ENCODE measurements at places on chromosomes 5 and 9. TPM values are rescaled to one million over a fixed set of nuclear protein-coding genes. Genes with fewer than 3 reads are reported as not detected.

DNA sequence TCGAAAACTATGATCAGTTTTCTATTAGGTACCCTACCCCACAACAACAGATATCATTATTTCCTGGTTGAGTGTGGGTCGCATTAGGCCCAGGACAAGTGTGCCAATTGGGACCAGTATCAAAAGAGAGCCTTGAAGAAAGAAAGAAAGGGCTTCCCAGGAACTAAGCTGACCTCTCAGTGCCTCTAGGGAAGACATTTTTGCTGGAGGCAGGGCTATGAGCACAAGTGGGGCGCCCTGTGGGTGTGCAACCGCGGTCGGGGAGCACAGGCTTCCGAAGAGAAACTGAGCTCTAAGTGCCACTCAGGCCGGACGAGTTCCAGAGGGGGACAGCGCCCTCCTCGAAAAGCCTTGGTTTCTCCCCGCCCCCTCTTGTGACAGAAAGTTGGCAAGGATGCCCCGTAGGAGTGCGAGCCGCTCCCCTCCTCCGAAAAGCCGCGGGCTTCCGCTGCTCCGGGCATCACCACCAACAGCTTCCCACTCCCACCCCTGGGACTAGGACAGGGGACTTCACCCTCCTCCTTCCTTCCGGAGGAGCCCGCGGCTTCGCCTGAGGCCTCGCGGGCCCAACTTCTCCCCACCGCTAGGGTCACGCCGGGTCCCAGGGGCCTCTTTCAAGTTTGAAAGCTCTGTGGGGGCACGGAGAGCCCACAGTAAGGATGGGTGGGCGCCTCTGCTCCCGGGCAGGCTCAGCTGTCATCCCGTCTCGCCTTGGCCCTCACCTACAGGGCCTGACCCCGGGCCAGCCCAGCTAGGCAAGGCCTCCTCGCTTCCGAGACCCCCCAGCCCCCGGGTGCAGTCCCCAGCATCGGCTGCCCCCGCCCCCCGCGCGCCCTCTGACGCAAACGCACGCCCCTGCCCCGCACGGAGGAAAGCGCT is 2.0 kb downstream of the NR2F1-AS1 start:
- DNase-seq: no peak
- peaks cover 4% of the 10 kb centered on the region for H3K36me3 ChIP-seq
- H3K27me3 ChIP-seq: peaks cover 58% of the 10 kb centered on the region
- H3K4me1 ChIP-seq: peaks cover 16% of the 10 kb centered on the region
- no peak overlapping the region for H3K27ac ChIP-seq

DNA sequence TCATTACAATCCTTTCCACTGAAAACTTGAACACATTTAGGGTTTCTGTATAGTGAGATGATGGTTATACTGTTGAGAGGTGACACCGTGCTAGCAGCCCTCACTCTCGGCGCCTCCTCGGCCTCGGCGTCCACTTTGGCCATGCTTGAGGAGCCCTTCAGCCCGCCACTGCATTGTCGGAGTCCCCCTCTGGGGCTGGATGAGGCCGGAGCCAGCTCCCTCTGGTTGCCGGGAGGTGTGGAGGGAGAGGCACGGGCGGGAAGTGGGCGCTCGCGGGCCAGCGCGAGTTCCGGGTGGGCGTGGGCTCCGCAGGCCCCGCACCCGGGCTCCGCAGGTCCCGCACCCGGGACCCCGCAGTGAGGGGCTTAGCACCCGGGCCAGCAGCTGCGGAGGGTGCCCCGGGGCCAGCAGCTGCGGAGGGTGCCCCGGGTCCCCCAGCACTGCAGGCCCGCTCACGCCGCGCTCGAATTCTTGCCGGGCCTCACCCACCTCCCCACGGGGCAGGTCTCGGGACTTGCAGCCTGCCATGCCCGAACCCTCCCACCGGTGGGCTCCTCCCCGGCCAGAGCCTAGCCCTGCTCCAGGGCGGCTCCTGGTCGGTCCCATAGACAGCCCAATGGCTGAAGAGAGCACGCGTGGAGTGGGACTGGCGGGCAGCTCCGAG is 145.9 kb upstream of the ZNF608 start:
- H3K27ac ChIP-seq: no peak overlapping the region
- H3K4me1 ChIP-seq: no peaks in the 10 kb centered on the region
- DNase-seq: no peak
- no peaks in the 10 kb centered on the region for H3K27me3 ChIP-seq

DNA sequence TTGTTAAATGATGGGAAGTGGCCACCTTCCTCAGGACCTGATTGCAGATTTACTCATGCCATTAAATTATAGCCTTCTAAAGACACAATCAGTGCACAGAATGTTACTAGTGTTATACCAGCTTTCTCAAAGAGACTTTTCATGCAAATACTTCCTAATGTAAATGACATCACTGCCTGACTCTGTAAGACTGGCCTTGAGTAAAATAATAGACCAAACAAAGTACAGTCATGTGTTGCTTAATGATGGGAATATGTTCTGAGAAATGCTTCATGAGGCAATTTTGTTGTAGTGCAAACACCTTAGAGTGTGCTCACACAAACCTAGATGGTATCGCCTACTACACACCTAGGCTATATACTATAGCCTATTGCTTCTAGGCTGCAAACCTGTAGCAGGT is 17.0 kb upstream of the C1QTNF3 start:
- H3K4me3 ChIP-seq: no peak overlapping the region
- peaks cover 2% of the 10 kb centered on the region for H3K4me1 ChIP-seq
- H3K36me3 ChIP-seq: peaks cover 4% of the 10 kb centered on the region
- no peak overlapping the region for H3K27ac ChIP-seq

DNA sequence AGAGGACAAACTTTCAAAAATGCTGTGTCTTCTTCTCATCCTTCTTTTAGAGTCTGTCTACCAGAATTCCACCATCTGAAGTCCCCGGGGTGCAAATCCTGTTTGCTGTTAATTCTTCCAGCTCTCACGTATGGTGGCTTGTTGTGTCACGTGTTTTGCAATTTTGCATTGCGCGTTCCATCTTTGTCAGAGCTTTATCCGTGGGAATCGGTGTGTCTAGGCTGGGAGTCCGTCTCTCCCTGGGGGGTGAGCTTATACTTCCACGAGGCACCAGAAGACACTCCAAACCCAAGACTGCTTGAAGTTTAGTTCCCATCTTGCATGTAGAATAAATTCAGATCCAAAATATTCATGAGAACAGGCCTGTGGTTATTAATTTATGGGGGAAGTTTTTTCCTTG is 6.1 kb upstream of the FIBCD1 start:
- H3K36me3 ChIP-seq: no peaks in the 10 kb centered on the region
- no peak overlapping the region for H3K4me3 ChIP-seq
- no peak for DNase-seq
- no peak overlapping the region for H3K27ac ChIP-seq
- H3K27me3 ChIP-seq: peaks cover 78% of the 10 kb centered on the region

GRCh38 chr5:56440871-56441740 is 208.0 kb upstream of the ANKRD55 start:
- H3K4me1 ChIP-seq: peaks cover 4% of the 10 kb centered on the region
- no peak overlapping the region for H3K27ac ChIP-seq

GRCh38 chr9:97388721-97389238 is 23.1 kb upstream of the TDRD7 start:
- peak overlapping the region; percentile 67 for H3K27ac ChIP-seq
- peak overlapping the region; percentile 39 for H3K4me3 ChIP-seq
- H3K36me3 ChIP-seq: no peaks in the 10 kb centered on the region
- no peak for DNase-seq
- H3K4me1 ChIP-seq: peaks cover 13% of the 10 kb centered on the region
- peaks cover 32% of the 10 kb centered on the region for H3K27me3 ChIP-seq

DNA sequence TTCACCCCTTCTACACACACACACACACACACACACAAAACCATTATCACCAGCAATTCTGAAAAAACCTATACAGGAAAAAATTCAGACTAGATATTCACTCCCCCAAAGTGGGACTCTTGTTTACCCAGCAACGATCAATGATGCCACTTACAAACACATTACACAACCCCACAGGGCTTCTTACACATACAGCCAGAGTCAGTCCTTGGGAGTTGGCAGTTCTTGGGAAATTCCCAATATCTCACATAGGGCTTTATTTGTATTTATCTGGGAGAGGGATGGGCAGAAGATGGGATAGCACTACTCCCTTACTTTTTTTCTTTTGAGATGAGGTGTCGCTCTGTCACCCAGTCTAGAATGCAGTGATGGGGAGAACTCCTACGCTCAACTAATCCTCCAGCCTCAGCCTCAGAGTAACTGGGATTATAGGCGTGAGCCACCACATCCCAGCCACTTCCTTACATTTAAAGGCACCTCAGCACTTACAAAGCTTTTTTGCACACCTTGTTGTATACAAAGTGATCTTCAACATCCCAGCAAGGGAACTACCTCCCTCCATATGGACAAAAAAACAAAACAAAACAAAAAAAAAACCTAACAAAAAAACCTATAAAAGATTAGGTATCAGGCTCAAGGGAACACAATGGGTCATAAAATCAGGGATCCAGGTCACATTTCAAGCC is 168.4 kb downstream of the TSSK1B start:
- H3K4me3 ChIP-seq: no peak overlapping the region
- DNase-seq: no peak
- peaks cover 3% of the 10 kb centered on the region for H3K36me3 ChIP-seq
- H3K27me3 ChIP-seq: peaks cover 4% of the 10 kb centered on the region

GRCh38 chr9:136644593-136645351 is 17.9 kb upstream of the EGFL7 start:
- no peak overlapping the region for H3K4me3 ChIP-seq
- H3K27ac ChIP-seq: no peak overlapping the region
- no peaks in the 10 kb centered on the region for H3K36me3 ChIP-seq
- H3K4me1 ChIP-seq: peaks cover 4% of the 10 kb centered on the region

- H3K4me3 ChIP-seq: no peak overlapping the region
- H3K27ac ChIP-seq: no peak overlapping the region
- H3K36me3 ChIP-seq: peaks cover 3% of the 10 kb centered on the region
- DNase-seq: no peak
Measured at GRCh38 chr5:318341-318897, 3.1 kb upstream of the AHRR start.

GRCh38 chr5:93243481-93243880 is 337.5 kb downstream of the NR2F1-AS1 start:
- no peak overlapping the region for H3K27ac ChIP-seq
- H3K4me3 ChIP-seq: no peak overlapping the region
- DNase-seq: no peak
- no peaks in the 10 kb centered on the region for H3K4me1 ChIP-seq

The TICAM2 gene
- total RNA-seq: 0.90 TPM

The SMIM33 gene
- total RNA-seq: 0.32 TPM

The MARCOL gene
- not detected for total RNA-seq

Data from T-helper 17 cell (primary cell).